ENCODE measurements at places on chromosomes 12 and 14.

DNA sequence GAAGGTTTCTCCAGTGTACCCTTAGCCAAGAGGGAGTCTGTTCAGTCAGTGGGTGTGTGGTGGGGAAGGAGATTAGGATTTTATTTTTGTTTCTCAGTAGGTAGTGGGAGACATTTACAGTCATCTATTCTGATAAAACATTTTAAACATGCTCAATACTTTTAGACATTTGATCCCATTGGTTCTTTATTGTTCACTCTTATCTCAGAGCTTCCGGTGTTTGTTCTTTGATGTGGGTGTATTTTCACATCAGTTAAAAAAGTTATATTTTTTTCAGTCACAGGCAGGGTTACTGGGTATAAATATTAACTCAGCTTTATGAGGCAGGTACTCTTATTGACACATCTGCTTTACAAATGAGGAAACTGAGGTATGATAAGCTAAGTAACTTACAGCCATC lies 43.3 kb upstream of the LRRK2 start:
- H3K27me3 ChIP-seq, result no peaks in the 10 kb centered on the region
- no peaks in the 10 kb centered on the region for H3K36me3 ChIP-seq
- DNase-seq, result no peak
- no peaks in the 10 kb centered on the region for H3K4me1 ChIP-seq

DNA sequence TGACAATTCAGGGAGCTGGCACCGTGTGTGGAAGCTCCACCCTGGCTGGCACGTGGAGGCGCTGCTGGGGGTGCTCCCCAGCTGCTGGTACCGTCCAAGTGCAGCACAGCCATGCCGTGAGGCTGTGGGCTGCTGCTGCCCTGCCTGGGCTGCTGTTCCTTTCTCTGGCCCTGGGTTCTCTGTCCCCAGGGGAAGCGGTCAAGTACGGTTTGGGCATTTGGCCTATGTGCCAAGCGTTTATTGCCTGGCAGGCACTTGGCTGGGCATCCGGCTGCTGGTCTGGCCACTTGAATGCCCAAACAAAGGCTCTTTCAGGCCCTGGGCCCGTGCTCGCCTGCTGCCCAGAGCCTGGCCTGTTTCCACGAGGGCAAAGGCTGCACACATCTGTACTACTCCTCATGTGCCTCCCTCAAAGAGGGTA lies 39.6 kb downstream of the RHOF start:
- H3K4me3 ChIP-seq, result no peak overlapping the region
- H3K36me3 ChIP-seq, result no peaks in the 10 kb centered on the region
- peak; percentile 72 for DNase-seq
- no peaks in the 10 kb centered on the region for H3K4me1 ChIP-seq

DNA sequence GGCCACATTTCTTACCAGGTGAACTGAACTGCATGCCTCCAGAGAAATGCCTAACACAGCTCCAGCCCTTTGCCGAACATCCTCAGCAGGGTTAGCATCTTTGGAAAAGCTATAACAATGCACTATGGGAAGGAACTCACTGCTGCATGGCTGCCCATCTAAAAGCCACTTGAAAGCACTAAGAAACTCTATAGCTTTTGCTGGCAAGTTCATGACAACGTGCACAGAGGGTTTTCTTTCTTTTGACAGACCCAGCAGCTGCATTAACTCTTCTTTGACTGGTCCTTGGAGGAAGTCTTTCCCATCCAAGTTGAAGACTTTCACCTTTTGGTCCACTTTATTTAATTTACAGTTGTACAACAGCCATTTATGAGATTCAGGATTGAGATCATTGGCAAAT lies 5.3 kb downstream of the TRMT5 start:
- H3K27ac ChIP-seq, result no peak overlapping the region
- no peaks in the 10 kb centered on the region for H3K4me1 ChIP-seq
- H3K27me3 ChIP-seq, result no peaks in the 10 kb centered on the region
- no peak overlapping the region for H3K4me3 ChIP-seq

- no peaks in the 10 kb centered on the region for H3K36me3 ChIP-seq
- H3K27ac ChIP-seq, result no peak overlapping the region
- no peak for DNase-seq
- H3K4me3 ChIP-seq, result no peak overlapping the region
These were observed 65.3 kb upstream of the TRAF3 start for GRCh38 chr14:102711946-102712345.

GRCh38 chr14:29521526-29522137 lies 406.0 kb downstream of the PRKD1 start:
- no peaks in the 10 kb centered on the region for H3K36me3 ChIP-seq
- no peaks in the 10 kb centered on the region for H3K4me1 ChIP-seq

DNA sequence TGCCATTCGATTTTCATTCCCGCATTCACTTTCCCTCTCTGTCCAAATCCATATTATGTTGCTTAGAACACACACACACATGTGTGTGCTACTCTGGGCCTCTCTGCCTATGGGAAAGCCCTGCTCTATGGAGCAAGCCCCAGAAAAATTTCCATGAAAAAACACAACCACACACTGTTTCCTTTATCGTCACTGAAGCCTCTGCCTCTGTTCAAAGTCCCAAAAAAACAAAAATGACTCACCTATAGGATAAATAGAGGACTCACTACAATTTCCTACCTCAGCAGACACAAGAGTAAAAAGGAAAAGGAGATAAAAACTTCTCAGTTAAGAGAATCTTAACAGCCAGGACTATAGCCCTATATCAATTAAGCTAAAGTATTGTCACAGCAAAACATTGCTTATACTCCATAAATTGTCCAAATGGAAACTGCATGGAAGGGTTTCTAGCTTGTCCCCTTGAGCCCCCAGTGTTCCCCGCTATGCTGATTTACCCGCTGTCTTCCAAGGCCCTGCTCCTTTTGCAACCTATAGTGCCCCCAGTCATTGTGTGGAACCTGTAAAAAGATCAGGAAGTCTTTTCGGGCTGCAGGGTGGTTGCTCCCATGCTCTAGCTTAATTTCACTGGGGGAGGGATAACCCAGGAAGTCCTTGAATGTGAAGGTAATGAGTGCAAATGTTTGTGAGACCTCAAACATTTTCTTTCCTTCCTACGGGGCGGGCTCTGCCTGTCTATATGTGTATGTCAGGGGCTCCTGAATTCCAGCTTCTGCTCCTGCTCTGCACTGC lies 11.1 kb upstream of the PIP4K2C start:
- no peak for DNase-seq
- H3K36me3 ChIP-seq, result no peaks in the 10 kb centered on the region
- no peaks in the 10 kb centered on the region for H3K4me1 ChIP-seq
- H3K4me3 ChIP-seq, result no peak overlapping the region

GRCh38 chr14:43141636-43142191 lies 1365.4 kb downstream of the FSCB start:
- H3K4me3 ChIP-seq, result no peak overlapping the region
- no peaks in the 10 kb centered on the region for H3K27me3 ChIP-seq
- DNase-seq, result no peak
- no peak overlapping the region for H3K27ac ChIP-seq
- no peaks in the 10 kb centered on the region for H3K36me3 ChIP-seq

DNA sequence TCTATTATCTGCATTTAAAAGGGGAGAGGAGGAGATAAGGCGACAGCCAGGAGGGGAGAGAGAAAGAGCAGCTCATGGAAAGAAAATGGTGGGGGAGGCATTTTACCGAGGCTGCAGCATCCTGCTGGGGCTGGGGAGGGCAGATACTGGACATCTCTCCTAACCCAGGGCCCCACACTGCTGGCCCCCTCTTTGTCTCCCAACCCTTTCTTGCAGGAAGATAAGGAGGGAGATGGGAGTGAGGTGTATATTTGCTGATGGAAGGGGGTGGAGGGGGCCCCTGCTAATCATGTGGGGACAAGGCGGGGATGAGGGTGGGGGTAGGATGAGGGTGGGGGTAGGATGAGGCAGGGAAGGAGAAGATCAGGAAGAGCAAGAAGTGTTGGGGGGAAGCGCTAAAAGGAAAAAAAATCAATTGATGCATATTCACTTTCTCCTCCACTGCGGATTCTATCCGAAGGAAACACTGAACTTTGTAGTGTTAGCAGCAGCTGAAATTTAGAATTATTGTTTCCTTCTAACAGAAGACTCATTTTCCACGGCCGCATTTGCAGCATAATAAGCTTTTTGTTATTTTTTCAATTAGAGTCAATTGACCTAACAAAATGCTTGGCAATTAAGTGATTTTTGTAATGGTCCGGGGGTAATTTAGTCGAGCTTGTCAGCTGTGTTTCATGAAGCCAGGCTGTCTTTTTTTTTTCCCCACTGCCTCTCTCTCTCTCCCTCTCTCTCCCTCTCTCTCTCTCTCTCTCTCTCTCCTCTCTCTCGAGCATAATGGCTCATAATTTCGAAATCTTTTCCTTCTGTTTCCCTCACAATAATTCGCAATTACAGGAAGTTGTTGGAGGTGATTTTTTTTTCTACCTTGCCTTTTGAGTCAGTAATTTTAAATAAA lies 1134.6 kb downstream of the BCL11B start:
- H3K36me3 ChIP-seq, result no peaks in the 10 kb centered on the region
- DNase-seq, result no peak
- H3K27ac ChIP-seq, result no peak overlapping the region
- H3K4me3 ChIP-seq, result no peak overlapping the region
- H3K4me1 ChIP-seq, result no peaks in the 10 kb centered on the region

DNA sequence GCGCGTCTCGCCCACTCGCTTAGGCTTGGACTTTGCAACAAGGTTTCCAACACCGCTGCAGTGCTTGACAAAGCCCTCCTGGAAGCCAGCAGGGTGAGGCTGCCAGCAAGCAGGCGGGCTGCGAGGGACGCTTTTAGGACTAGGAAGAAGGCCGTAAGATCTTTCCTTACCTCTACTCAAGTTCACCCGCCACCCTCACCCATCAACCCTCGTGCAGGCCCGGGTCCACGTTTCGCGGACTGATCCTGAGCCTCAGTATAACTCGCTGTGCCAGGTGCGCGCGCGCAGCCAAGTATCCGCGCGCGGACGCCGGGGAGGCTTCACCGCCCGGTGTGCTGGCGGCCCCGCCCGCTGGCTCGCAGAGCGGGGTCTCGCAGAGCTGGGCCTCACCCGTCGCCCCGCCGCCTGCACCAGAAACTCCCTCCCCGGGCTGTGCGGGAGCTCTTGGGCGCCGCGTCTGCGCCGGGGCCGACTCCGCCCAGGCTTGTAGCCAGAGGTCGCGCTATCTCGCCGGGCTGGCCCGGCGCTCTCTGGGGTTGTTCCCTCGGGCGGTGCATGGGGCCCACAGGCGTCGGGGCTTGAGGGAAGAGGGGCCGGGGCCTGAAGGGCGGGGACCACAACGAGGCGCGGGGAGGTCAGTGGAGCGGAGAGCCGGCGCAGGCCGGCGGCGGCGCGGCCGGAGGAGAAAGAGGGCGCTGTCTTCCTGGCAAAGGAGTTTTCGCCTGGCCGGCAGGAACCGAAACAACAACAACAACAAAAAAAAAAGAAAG lies 7.6 kb upstream of the SIX1 start:
- peak overlapping the region; percentile 58 for H3K4me3 ChIP-seq
- H3K27me3 ChIP-seq, result peaks cover 70% of the 10 kb centered on the region
- no peaks in the 10 kb centered on the region for H3K36me3 ChIP-seq
- peaks cover 4% of the 10 kb centered on the region for H3K4me1 ChIP-seq
- peak overlapping the region; percentile 33 for H3K27ac ChIP-seq

GRCh38 chr14:52683985-52684520 lies 11.3 kb downstream of the ERO1A start:
- H3K4me3 ChIP-seq, result no peak overlapping the region
- no peaks in the 10 kb centered on the region for H3K4me1 ChIP-seq
- no peak for DNase-seq
- no peaks in the 10 kb centered on the region for H3K27me3 ChIP-seq
- H3K27ac ChIP-seq, result no peak overlapping the region

- H3K4me3 ChIP-seq, result no peak overlapping the region
- no peaks in the 10 kb centered on the region for H3K27me3 ChIP-seq
- no peaks in the 10 kb centered on the region for H3K36me3 ChIP-seq
- H3K27ac ChIP-seq, result no peak overlapping the region
- DNase-seq, result no peak
- H3K4me1 ChIP-seq, result no peaks in the 10 kb centered on the region
These were observed 4.9 kb downstream of the TGM1 start for GRCh38 chr14:24258119-24258518.

GRCh38 chr12:12088761-12089160 lies 18.0 kb downstream of the BCL2L14 start:
- no peaks in the 10 kb centered on the region for H3K36me3 ChIP-seq
- H3K4me3 ChIP-seq, result no peak overlapping the region
- H3K27me3 ChIP-seq, result no peaks in the 10 kb centered on the region
- no peak overlapping the region for H3K27ac ChIP-seq

DNA sequence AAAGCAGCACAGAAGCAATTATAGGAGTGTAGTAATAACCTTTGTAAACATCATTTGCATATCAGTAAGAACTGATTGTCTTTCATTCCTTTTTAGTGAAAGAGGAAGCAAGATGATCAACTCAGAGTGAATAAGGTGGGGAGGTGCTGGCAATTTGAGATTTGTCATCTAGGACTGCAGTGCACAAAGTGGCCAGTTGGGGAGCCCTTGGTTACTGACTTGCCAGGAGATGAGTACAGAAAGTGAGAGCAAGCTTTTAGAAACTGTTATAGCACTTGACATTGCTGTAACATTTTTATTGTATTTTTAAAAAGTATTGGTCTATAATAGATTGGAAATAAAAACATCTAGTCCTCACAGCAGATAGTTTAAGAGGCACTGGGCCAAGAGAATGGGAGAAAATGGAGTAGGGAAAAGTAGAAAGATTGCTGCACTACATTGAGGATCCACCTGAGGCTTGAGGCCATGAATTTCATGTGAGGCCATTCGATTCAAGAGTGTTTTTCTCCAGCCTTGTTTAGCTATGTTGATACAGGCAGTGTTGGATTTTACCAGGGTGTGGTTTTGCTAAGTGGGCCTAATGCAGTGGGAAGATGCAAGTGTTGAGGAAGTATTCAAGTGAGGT lies 98.2 kb downstream of the SNAPC1 start:
- H3K4me3 ChIP-seq, result no peak overlapping the region
- no peak for DNase-seq
- no peaks in the 10 kb centered on the region for H3K27me3 ChIP-seq
- H3K4me1 ChIP-seq, result no peaks in the 10 kb centered on the region
- no peaks in the 10 kb centered on the region for H3K36me3 ChIP-seq
- no peak overlapping the region for H3K27ac ChIP-seq

GRCh38 chr14:34098045-34098984 lies 147.4 kb upstream of the EGLN3 start:
- H3K27ac ChIP-seq, result no peak overlapping the region
- H3K4me3 ChIP-seq, result no peak overlapping the region
- no peaks in the 10 kb centered on the region for H3K4me1 ChIP-seq
- no peaks in the 10 kb centered on the region for H3K27me3 ChIP-seq
- DNase-seq, result no peak
- H3K36me3 ChIP-seq, result no peaks in the 10 kb centered on the region

- H3K27ac ChIP-seq, result no peak overlapping the region
- H3K4me3 ChIP-seq, result no peak overlapping the region
- DNase-seq, result no peak
- no peaks in the 10 kb centered on the region for H3K27me3 ChIP-seq
These were observed 1474.1 kb upstream of the SEL1L start for GRCh38 chr14:83007641-83008225.

DNA sequence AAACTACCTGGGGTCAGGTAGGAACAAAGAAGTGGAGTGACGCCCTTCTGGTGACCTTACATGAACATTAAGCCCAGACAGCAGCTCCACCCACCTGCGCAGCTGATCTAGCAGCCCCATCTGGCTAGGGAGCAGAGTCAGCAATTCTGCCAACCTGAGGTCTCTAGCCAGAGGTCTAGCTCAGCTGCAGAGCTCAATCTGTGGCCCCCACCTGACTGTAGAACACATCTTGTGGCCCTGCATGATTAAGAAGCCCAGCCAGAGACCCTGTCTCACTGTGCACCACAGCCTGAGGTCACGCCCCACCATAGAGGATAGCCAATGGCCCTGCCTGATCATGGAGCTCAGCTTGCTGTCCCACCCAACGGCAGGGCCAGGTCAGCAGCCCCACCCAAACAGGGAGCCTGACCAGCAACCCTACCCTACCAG lies 50.6 kb upstream of the HIGD1C start:
- H3K36me3 ChIP-seq, result no peaks in the 10 kb centered on the region
- no peak overlapping the region for H3K27ac ChIP-seq
